Activated T-cell treated with anti-CD3 and anti-CD28 coated beads, Interleukin-2, amount 50 U/mL, for 1 hour (primary cell): ENCODE measurements at places on chromosomes 16 and 17.

DNA sequence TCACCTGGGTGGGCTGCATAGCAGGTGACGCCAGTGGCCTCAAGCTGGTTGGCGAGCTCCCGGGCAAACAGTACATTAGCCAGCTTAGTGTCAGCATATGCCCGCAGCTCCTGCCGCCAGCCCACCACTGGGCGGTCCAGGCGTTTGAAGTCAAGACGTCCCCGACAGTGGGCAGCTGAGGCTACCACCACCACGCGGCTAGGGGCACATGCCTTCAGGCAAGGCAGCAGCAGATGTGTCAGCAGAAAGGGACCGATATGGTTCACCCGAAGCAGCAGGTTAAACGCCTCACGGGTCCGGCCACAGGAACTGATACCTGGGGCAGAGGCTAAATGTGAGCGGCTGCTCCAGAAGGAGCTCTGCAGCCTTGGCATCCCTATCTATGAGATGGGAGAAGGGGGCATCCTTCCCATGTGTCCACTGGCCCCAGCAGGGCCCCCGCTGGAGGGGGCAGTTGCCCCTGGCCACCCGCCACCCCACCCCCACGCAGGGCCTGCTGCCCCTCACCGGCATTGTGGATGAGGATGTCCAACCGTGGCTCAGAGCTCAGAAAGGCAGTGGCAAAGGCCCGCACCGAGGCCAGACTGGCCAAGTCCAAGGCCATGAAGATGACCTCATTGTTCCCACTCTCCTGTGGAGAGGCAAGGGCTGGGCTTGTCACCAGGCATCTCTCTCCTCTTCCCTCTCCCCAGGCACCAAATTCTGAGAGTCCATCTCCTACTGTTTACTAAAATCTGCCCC, 1.7 kb downstream of the DHRS13 start:
- no peak for DNase-seq

GRCh38 chr17:78325076-78325687, 34.7 kb downstream of the SOCS3 start:
- DNase-seq: no peak

DNA sequence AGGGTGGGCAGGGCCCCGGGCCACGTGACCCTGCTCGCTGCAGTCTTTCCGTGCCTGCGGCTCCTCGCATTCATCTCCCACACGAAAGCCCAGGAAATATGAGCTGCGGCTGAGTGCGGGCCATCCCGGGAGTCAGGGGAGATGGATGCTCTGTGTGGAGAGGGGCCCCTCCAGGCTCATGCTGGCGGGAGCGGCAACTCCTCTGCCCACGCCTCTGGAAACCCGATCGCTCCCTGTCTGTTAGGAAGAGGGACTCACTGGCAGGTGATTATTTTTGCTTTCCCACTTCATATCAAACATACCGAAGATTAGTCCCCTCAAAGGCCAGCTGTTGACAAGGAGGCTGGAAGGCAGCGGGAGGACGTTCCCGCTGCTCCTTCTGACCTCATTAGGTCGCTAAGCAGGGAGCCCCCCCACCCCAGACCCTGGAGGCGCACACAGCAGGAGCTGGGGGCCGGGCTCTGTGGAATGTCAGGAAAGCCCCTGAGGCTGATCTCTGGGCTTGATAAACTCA, 228.5 kb downstream of the FOXL1 start:
- no peak for DNase-seq

GRCh38 chr17:47949197-47949759, 7.9 kb downstream of the PNPO start:
- peak; percentile 78 for DNase-seq

- no peak for DNase-seq
Observed at GRCh38 chr16:20976576-20976975, 76.0 kb downstream of the LYRM1 start.

DNA sequence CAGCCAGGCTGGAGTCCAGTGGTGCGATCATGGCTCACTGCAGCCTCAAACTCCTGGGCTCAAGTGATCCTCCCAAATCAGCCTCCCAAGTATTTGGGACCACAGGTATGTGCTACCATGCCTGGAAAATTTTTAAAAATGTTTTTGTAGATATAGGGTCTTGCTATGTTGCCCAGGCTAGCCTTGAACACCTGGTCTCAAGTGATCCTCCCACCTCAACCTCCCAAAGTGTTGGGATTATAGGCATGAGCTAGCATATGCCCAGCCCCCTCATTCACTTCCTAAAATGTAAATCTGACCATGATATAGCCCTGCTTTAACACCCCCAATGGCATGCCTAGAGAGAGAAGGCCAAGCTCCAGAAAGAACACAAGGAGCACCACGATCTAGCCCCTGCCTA, 98.6 kb downstream of the NDE1 start:
- DNase-seq: no peak
